ENCODE measurements at places on chromosomes 5 and 9. TPM values are rescaled to one million over a fixed set of nuclear protein-coding genes. Genes with fewer than 3 reads are reported as not detected.

- DNase-seq: no peak
- peak overlapping the region; percentile 40 for H3K4me3 ChIP-seq
- H3K27me3 ChIP-seq: peaks cover 6% of the 10 kb centered on the region
- H3K36me3 ChIP-seq: peaks cover 3% of the 10 kb centered on the region
Measured at GRCh38 chr5:56050551-56051255, 55.9 kb upstream of the IL6ST start.

DNA sequence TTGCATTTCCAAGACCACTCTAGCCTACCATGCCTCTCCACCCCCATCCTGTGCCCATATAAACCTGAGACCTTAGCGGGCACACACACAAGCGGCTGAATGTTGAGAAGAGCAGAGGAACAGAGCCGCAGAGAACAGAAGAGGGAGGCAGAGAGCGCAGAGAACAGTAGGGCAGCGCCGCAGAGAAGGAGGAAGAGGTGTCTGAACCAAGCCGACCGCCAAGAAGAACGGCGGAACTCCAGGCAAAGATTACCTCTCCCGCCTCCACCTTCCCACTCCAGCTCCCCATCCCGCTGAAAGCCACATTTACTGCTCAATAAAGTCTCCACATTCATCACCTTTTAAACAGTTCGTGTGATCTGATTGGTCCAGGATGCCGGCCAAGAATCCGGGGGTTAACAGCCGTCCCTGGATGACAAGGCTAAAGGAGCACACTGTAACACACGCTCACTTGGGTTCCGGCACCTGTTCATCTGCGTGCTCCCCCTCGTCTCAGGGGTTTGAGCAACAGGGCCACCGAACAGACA, 33.2 kb downstream of the GRIN3A start:
- no peak overlapping the region for H3K27ac ChIP-seq
- H3K27me3 ChIP-seq: peaks cover 12% of the 10 kb centered on the region
- H3K4me1 ChIP-seq: peaks cover 8% of the 10 kb centered on the region
- no peak for DNase-seq
- no peaks in the 10 kb centered on the region for H3K36me3 ChIP-seq

DNA sequence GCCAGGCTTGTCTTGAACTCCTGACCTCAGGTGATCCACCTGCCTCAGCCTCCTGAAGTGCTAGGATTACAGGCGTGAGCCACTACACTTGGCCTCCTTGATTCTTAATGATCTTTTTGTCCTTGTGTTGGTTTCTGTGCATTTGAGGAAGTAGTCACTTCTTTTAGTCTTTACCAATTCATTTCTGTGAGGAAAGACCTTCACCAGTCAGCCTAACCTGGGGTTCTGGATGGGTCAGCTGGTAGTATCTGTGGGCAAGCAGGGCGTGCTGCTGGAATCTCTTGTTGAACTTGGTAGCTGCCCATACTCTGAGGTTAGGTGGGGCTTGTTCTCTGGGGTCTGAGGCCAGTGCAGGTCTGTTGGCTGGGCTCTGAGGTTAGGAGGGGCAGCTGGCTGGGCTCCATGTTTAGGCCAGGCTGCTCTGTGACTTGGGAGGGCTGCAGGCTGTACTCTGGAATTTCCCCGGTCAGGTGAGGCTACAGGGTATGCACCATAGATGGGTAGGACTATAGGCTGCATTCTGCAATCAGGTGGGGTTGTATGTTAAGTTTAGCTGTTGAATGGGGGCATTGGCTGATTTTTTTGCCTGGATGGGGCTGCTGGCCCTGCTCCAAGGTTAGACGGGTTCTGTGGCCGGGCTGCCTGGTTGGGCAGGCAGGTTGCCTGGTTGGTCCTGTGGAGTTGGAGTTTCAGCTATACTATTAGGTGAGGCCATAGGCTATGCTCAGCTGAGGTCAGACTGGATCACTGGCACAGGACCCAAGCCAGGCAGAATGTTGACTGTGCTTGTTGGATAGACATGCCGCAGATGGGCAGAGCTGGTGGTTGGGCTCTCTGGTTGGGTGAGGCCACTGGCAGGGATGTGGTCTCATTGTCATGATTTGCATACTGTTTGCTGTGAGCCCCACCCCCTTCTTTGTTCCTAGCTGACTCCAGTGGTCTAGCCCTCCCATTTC, 19.2 kb downstream of the UBAP1 start:
- no peaks in the 10 kb centered on the region for H3K27me3 ChIP-seq
- H3K4me1 ChIP-seq: peaks cover 28% of the 10 kb centered on the region
- H3K36me3 ChIP-seq: peaks cover 22% of the 10 kb centered on the region
- no peak overlapping the region for H3K4me3 ChIP-seq

DNA sequence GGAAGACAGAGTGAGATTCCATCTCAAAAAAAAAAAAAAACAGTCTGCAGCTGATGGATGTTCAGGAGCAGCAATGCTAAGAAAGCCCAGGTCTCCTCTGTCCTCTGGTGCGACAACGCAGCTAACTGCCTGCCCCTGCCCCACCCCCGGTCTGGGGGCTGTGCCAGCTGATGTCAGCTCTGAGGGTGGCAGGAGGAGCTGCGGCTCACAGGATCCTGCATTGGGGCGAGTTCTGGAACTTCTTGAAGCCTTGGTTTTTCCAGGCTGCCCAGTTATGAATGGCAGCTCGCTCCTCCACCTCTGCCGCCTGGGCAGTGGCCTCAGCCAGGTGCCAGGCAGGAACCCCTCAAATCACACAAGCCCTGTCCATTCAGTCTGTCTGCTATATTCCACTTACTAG, 113.5 kb downstream of the ROR2 start:
- no peak overlapping the region for H3K27ac ChIP-seq
- no peak overlapping the region for H3K4me3 ChIP-seq
- peaks cover under 1% of the 10 kb centered on the region for H3K27me3 ChIP-seq
- H3K36me3 ChIP-seq: no peaks in the 10 kb centered on the region
- H3K4me1 ChIP-seq: no peaks in the 10 kb centered on the region

DNA sequence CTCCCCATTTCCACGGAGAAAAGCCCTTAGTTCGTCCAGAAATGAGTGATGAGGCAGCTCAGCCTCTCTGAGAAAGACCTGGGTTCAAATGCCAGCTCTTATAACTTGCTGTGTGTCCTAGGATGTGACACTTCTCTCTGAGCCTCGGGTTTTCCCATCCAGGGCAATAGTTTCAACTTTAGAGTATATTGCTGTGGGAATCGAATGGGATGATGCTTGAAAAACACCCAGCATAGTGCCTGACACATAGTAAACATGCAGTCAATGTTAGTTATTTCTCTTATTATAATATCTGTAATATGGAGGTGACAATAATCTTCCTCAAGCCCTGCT, 430 bp upstream of the MAPKAP1 start:
- peak overlapping the region; percentile 79 for H3K4me3 ChIP-seq
- H3K4me1 ChIP-seq: peaks cover 33% of the 10 kb centered on the region
- H3K27me3 ChIP-seq: no peaks in the 10 kb centered on the region
- H3K36me3 ChIP-seq: peaks cover 11% of the 10 kb centered on the region
- DNase-seq: no peak
- H3K27ac ChIP-seq: peak overlapping the region; percentile 77

DNA sequence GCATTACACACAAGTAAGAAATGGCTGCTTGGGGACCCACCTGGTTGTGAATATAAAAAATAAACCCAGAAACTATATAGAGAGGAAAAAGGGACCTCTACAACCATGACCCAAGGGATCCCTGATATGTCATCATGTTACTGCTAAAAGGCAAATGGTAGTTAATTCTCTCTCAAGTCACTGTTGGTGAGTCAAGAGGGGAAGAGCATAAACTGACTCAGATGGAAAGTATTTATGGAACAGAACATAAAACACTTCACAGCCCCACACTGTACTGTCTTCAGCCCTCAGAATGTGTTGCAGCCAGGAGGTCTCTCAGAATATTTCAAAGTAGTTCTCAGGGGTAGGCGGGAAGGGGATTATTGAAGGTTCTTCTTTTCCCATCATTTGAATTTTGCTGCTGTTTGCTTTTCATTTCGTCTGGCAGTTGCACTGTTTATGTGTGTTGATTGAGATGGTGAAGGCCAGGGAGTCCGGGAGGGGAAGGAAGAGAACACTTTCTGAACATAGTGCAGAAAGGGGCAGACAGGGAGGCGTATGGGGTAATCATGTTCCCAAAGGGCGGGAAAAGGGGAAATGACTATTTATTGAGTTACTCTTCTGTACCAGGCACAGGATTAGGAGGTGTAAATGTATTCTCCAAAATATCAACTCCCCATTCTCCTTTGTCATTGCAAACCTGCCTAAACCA, 85.5 kb downstream of the TEK start:
- no peak overlapping the region for H3K4me3 ChIP-seq
- peaks cover 7% of the 10 kb centered on the region for H3K4me1 ChIP-seq
- DNase-seq: no peak
- H3K27me3 ChIP-seq: no peaks in the 10 kb centered on the region

DNA sequence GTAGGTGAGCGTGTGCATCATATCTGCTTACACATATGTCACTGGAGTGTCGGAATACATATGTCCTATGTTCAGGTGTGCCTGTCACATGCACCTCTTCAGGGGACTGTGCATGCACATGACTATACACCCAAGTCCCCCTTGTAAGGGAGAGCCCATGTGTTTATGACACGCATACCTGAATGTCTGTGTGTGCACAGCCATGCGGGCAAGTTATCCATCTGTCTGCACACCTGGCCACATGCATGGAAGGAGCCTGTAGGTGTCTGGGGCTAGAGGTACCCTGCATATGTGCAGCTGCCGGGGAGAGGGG, 622 bp upstream of the RGS14 start:
- peak overlapping the region; percentile 80 for H3K27ac ChIP-seq
- DNase-seq: no peak
- H3K4me3 ChIP-seq: peak overlapping the region; percentile 85
- no peaks in the 10 kb centered on the region for H3K27me3 ChIP-seq

DNA sequence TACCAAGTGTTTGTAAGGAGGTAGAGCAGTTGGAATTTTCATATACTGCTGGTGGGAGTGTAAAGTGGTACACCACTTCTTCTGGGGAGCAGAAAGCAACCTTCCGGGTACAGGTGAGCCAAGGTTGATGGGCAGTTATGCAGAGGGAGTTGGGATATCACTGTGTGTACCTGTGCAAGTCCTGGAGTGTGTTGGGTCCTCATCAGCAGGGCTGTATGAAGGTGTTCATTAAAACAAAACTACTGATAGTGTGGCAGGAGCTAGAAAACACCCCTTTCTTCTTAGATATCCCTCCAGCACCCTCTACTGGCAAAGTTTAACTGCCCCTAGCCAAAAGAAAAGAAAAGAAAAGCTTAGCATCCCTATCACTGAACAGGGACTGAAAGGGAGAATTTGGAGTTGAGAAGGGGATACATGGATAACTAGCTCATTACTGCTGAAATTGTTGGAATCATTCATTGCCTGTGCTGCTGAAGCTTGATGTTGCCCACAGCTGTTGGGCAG, 10.7 kb downstream of the MARCHF6 start:
- peaks cover 7% of the 10 kb centered on the region for H3K36me3 ChIP-seq
- H3K27ac ChIP-seq: no peak overlapping the region
- H3K4me1 ChIP-seq: peaks cover 39% of the 10 kb centered on the region
- no peak overlapping the region for H3K4me3 ChIP-seq
- no peak for DNase-seq

The FGF10 gene
- not detected for total RNA-seq

The ZFP2 gene
- 0.41 TPM for total RNA-seq

The OTP gene
- not detected for total RNA-seq

The PTGS1 gene
- 0.54 TPM for total RNA-seq

The CCNH gene
- total RNA-seq: 80.9 TPM
